ENCODE measurements at places on chromosomes 5 and 9.

GRCh38 chr5:115586525-115587146, 15.6 kb downstream of the TICAM2 start:
- DNase-seq, result no peak

DNA sequence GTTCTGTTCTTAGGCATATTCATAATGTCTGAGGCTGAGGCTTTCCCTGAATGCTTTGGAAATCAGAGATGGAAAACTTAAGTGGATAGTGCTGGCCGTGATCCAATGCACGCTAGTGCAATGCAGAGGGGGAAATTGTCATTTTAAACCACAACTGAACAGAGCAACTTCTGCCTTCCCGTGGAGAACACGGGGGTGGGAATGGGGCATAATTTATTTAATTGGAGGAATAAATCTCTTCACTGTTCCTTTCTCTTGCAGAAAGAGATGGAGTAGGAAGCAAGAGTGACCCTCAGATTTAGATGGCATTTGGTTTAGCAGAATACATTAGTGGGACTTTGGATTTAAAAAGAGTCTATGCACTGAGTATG, 22.9 kb upstream of the NREP start:
- DNase-seq, result peak; percentile 9

- DNase-seq, result no peak
These were observed 240.3 kb downstream of the TLE4 start for GRCh38 chr9:79812099-79812498.

DNA sequence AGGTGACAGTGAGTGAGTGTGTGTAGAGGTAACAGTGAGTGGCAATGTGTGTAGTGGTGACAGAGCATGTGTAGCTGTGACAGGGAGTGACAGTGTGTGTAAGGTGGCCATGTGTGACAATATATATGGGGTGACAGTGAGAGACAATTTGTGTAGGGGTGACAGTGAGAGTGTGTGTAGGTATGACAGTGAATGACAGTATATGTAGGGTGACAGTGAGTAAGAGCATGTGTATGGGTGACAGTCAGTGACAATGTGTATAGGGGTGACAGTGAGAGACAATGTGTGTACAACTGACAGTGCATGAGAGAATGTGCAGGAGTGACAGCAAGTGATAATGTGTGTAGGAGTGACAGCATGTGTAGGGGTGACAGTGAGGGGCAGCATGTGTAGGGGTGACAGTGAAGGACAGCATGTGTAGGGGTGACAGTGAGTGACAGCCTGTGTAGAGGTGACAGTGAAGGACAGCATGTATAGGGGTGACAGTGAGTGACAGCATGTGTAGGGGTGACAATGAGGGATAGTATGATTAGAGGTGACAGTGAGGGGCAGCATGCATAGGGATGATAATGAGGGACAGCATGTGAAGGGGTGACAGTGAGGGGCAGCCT, 10.1 kb upstream of the GAPT start:
- DNase-seq, result no peak

- no peak for DNase-seq
These were observed 22.6 kb upstream of the SLC46A2 start for GRCh38 chr9:112913326-112913725.

- no peak for DNase-seq
These were observed 379.6 kb downstream of the MLLT3 start for GRCh38 chr9:20242510-20243189.

GRCh38 chr9:77820293-77820954, 172.3 kb upstream of the GNA14 start:
- DNase-seq, result no peak

GRCh38 chr5:95727764-95728191, 3.4 kb upstream of the RHOBTB3 start:
- peak; percentile 32 for DNase-seq

DNA sequence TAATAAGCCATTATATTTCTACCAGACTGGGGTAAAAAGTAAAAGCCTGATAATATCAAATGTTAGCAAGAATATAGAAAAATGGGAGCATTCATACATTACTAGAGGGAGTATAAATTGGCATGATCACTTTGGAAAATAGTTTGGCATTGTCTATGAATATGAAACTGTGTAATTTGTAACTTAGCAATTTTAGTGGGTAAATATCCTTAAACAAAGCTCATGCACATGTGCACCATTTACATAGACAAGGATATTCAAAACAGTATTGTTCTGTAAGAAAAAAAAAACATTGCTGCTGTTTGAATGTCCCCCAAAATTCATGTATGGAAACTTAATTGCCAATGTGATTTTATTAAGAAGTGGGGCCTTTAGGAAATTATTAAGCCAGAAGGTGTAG, 166.4 kb upstream of the SLC27A6 start:
- DNase-seq, result no peak

GRCh38 chr5:172059661-172060100, 53.2 kb upstream of the FBXW11 start:
- DNase-seq, result no peak

GRCh38 chr5:172008689-172009141, 2.3 kb upstream of the FBXW11 start:
- no peak for DNase-seq

DNA sequence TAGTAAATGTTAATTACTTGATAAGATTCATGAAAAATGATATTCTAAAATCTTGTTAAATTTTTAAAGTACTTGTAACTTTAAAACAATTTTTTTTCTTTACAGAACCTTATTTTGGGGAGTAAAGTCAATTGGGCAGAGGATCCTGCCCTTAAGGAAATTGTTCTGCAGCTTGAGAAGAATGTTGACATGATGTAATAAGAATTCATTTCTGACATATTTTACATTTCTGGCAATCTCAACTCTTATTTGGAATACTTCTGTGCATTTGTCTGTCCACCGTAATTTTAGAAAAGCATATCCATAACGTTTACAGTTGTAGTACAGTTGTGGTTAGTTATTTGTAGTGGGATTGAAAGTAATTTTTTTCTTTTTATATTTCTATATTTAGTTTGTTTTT, 20.2 kb downstream of the CENPH start:
- no peak for DNase-seq

- DNase-seq, result no peak
These were observed 724 bp downstream of the TCERG1 start for GRCh38 chr5:146447734-146448380.

DNA sequence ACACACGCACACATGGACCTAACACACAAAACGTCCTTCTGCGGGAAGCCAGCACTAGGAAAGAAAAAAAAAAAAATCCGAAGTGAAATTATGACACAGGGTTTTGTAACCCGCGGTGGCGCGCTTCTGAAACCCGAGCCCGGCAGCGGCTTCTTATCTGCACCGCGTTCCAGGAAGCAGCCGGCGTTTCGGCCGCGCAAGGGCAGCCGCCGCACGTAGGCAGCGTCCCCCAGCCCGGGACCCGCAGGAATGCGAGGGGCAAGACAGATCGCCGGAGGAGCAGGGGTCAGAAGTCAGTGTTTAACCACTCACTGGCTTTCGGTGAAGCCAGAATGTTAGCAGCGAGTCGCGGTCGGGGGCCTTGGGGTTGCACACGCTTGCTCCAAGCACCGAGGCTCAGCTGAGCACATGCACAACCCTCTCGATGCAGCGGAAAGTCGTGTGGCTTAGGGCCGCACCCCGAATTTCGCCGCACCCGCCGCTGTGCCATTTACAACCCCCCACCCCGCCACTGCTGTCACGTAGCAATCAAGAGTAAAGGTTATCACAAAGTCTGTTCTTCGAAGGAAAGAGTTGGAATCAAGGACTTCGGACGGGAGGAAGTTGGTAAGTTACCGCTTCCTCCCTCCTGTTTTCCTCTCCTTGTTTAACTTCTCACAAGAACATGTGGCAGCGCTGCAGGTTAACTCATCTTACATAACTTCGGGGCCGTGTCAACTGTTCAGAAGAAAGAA, 167.9 kb downstream of the AUH start:
- peak; percentile 65 for DNase-seq

DNA sequence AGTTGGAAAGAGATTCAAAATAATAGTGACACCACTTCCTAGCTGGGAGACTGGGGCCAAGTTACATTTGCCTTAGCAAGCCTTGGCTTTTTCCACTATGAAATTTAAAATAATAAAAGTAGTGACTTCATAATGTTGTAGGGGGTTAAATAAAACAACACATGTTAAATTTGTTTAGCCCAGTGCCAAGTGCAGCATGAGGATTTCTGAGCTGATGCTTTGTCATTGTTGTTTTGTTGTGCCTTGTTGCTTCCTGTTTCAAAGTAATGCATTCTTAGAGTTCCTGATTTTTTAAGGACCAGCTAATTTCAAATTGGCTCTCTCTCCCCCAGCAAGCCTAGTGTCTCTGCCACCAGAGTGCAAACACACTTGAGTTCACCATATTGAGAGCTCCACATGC, 270.7 kb upstream of the PAPPA start:
- no peak for DNase-seq

DNA sequence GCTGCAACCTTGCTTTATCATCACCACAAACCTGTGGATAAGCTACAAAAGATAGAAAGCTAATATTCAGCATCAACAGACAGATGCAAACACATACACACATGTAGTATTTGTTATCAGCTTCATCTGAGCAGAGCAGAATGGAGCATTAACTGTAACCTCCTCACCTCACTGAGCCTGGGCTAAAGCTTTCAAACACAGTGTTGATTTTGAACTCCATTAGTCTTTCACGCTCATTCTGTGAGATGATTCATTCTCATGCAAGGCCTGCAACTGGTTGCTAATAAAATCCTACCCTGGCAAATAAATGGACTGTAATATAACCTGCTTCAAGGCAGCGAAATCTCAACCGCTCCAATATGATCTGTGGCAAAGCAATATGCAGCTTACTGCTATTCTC, 1360.6 kb upstream of the ACO1 start:
- DNase-seq, result no peak

GRCh38 chr5:26669031-26669430, 369.4 kb downstream of the CDH9 start:
- no peak for DNase-seq

- DNase-seq, result no peak
These were observed 53.4 kb downstream of the INIP start for GRCh38 chr9:112664531-112664930.

GRCh38 chr5:68383888-68384310, 168.3 kb downstream of the PIK3R1 start:
- no peak for DNase-seq

- no peak for DNase-seq
These were observed 18.1 kb upstream of the RGMB start for GRCh38 chr5:98755406-98755805.

All from BE2C (cell line).